ENCODE measurements at places on chromosomes 4 and X.

- DNase-seq: peak; percentile 94
These were observed 37.9 kb downstream of the LDB2 start for GRCh38 chr4:16860516-16860915.

GRCh38 chr4:33262824-33263223 lies 2542.7 kb downstream of the PCDH7 start:
- DNase-seq: peak; percentile 87

- DNase-seq: no peak
These were observed 41.4 kb downstream of the HAND2 start for GRCh38 chr4:173488656-173489055.

GRCh38 chr4:164060456-164060855 lies 566.0 kb downstream of the TMA16 start:
- DNase-seq: no peak

- DNase-seq: peak; percentile 90
These were observed 42.5 kb upstream of the C1GALT1C1 start for GRCh38 chrX:120672389-120672788.

- DNase-seq: no peak
These were observed 592.2 kb downstream of the SMARCA1 start for GRCh38 chrX:128931071-128931470.

DNA sequence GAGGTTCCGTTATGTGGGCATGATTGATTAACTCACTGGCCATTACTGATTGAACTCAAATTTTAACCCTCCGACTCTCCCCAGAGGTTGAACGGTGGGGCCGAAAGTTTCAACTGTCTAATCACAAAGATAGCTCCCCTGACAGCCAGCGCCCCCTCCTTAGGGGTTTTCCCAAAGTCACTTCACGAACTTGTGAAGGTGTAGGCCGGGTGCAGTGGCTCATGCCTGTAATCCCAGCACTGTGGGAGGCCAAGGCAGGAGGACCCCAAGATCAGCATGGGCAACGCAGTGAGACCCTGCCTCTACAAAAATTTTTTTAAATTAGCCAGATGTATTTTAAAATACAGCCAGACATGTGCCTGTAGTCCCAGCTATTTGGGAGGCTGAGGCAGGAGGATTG lies 39.8 kb upstream of the RBM47 start:
- no peak for DNase-seq

All from EH (cell line).